ENCODE measurements at places on chromosomes 3 and 15. TPM values are rescaled to one million over a fixed set of nuclear protein-coding genes. Genes with fewer than 3 reads are reported as not detected.

Gene RSRC1
- 87.7 TPM for total RNA-seq

Gene SLC4A7
- 99.3 TPM for total RNA-seq

Gene FOXL2NB
- 10.4 TPM for total RNA-seq

Gene CCDC80
- 363 TPM for total RNA-seq

Gene CPLX3
- not detected for total RNA-seq

Measured in uterine smooth muscle cell (primary cell).